ENCODE measurements at places on chromosomes 3 and 15.

DNA sequence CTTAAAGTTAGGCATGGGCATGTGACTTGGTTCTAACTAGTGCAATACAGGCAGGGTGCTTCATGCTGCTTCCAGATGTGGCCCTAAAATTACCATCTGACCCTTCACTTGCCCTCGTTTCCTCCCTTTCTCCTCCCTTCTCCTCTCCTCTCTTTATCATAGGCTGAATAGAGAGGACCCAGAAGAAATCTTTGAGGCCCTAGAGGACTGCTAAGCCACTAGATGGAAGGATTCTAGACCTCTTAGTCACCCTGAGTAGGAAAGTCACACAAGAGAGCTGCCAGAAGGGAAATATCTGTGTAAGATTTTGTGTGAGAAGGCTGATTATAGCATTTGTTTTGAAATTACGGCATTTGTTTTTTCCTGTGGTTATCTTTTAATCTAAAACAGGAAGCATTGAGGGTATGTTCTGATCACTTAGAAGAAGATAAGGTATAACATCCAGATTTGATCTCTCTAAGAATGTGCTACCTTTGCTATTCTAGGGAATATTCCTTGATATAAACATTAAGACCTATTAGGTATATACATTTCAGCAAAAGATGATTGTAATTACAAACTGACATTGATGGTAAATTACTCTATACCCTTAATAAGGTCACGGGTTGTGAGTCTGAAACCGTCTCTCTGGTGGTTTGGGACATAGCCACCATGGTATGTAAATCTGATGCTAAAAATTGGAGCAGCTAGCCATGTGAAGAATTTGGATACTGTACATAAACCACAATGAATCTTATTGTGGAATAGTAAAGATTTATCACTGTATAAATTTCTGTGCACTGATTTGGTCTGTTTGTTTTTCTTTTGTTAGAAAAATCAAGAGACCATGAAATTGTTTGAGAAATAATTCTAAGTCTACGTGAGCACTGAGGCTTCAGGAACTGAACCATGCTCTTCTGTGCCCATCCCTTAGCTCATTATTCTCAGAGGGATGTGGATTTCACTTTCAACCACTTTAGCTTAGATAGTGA is 84.1 kb downstream of the TP63 start:
- no peak for DNase-seq

GRCh38 chr3:148066802-148067201 is 630.9 kb upstream of the AGTR1 start:
- no peak for DNase-seq

DNA sequence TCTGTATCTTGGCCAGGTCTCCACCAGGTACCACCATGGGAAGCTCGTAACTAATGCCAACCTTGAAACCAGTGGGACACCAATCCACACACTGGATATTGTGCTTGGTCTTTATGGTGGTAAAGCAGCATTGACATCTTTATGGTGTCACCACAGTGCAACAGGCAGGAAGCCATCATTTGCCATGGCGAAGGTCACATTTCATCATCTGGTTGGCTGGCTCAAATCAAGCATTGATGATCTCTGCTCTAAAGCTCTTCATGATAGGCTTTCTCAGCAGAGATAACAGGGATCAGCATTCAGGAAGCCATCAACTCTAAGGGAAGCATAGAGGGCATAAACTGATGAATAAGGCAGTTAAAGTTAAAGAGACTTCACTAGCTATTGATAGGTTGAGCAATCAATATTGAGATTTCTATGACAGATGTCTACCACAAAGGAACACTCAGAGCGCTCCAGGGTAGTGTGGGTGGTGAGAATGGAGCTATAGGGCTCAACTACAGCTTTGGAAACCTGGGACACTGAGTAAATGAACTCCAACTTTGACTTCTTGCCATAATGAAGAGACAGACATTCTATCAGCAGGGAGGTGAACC is 54.1 kb upstream of the ACTC1 start:
- DNase-seq, result no peak

DNA sequence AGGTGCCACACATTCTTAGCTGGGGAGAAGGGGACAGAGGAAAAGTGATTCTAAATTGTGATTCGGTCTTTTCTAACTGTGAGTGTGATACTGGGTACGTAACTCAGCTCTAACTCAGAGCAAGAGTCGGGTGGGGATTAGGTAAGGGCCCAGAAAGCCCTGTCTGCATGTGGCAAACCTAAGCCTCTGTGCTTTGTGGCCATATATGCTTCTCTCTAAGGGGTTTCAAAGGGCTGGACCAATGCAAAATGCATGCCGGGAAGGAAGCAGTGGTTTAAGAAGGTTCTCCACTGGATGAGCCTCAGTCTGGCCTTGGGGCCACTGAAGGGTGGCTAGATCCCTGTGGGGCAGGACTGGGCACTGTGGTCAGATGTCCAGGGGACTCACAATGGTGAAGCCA is 275.8 kb downstream of the PLCL2 start:
- DNase-seq, result no peak

DNA sequence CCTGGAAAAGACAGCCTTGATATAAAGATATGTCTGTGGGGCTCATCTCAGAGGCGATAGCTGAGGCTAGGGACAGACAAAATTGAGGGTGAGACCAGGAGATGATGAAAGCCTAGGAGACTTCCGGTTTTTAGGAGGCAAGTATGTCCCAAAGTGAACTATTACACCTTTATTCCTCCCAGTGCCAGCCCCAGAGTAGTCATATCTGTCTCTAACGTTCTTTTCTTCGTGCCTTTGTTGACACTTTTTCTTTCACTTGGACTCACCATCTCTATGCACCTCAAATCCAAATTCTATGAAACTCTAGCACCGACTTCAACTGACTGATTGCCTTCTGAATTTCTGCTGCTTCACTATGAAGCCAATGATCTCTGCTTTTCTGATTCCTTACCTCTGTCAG is 93.8 kb upstream of the RASGRP1 start:
- DNase-seq, result no peak

- no peak for DNase-seq
Observed at GRCh38 chr15:78767331-78767951, 43.8 kb downstream of the ADAMTS7 start.

- DNase-seq, result no peak
Observed at GRCh38 chr15:73389971-73390544, 21.3 kb upstream of the HCN4 start.

DNA sequence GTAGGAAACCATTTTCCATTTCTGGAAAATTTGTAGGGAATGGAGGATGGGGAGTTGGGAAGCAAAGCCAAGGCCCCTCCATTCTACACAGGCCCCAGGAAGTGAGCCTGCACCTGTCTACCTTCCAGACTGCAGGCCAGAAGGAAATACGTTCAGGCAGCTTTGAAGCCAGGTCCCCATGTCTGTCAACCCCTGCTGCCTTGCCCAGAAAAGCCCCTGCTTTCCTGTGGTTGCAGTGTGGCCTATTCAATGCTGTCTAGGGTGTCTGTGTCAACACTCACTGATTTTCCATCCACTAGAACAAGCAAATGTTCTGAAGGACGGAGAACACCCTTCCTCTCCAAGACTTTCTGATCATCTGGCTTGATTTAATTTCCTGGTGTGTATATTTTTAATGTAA is 281.9 kb downstream of the TLE3 start:
- no peak for DNase-seq

GRCh38 chr3:150300852-150301517 is 107.1 kb upstream of the TSC22D2 start:
- DNase-seq, result no peak
